ENCODE measurements at places on chromosomes 7 and 10. TPM values are rescaled to one million over a fixed set of nuclear protein-coding genes. Genes with fewer than 3 reads are reported as not detected.

TWIST1 gene
- 1.3 TPM for total RNA-seq

DNA sequence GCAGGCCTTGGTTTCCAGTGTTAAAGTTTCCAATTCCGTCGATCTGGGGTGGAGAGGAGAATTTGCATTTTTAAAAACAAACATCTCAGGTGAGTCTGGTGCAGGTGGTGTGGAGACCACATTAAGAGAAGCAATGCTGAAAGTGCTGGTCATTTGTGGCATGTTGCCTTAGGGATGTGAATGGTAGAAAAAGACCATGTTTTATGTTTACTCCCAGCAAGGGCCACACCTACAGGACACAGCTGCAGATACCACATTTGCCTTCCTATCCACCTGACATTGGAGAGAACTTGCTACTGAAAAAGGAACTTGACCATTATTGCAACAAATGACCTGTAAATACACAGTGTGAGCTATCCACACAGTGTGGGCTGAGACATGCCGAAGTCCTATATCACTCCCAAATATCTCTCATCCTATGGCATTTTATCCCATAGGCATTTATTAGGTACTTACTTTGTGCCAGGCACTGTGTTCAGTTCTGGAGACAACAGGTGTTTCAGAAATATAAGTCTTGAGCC is 183.1 kb downstream of the NRP1 start:
- peaks cover 40% of the 10 kb centered on the region for H3K4me1 ChIP-seq
- no peaks in the 10 kb centered on the region for H3K36me3 ChIP-seq
- H3K27me3 ChIP-seq = no peaks in the 10 kb centered on the region

DNA sequence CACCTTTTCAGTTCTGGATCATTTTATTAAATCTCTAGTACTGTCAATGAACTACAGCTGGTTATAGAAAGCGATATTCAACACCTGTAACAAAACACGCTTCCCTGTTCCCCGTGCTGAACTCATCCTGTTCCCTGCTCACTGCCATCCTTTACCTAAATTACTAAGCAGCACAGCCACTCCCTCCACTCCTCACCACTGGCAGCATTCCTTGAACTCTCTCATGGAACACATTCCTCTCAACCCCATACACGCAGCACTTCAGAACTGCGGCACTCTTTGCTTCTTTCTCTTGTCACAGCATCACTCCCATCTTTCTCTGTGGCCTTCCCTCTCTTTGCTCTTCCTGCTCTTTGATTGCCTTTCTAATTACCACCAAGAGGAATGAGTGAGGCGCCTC is 27.4 kb downstream of the RELN start:
- H3K4me3 ChIP-seq = no peak overlapping the region
- peaks cover 32% of the 10 kb centered on the region for H3K27me3 ChIP-seq
- H3K4me1 ChIP-seq = no peaks in the 10 kb centered on the region
- no peak for DNase-seq
- H3K36me3 ChIP-seq = no peaks in the 10 kb centered on the region

- no peak overlapping the region for H3K4me3 ChIP-seq
- H3K27ac ChIP-seq = no peak overlapping the region
- no peaks in the 10 kb centered on the region for H3K27me3 ChIP-seq
Measured at GRCh38 chr7:12138421-12138820, 72.7 kb upstream of the TMEM106B start.

DNA sequence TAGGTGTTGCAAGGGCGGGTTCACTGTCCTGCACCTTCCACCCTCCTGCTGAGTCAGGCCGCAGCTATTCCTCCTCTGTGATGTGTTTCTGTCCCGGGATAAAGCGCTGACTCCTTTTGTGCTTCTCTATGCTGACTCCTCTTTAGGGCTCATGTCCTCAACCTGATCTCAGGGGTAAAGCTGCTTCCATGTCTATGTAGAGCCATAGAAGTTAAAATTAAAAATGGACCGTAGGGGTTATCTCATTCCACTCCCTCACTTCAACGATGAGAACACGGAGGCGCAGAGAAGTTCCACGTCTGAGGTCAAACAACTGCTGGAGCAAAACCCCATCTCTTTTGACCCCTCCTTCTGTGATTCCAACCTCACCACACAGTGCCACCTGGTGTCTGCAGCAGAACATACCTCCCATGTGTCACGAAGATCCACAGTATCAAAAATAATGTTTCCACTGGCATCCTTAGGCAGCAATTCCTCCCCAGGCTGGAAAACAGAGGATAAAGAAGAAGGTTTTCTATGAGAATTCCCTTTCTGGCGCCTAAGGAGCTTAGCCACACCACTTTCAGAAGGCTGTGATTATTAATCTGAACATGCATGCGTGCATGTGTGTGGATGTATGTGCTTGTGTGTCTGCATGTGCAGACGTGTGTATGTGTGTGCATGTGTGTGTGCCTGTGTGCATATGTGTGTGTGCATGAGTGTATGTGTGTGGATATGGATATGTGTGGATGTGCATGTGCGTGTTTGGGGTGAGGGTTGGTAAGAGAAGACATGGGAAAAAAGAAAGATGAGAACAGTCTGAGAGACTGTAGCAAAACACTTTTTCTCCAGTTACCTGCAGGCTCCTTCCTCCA is 81.2 kb upstream of the UCN3 start:
- H3K27ac ChIP-seq = no peak overlapping the region
- H3K27me3 ChIP-seq = peaks cover 20% of the 10 kb centered on the region
- H3K4me1 ChIP-seq = peaks cover 4% of the 10 kb centered on the region
- peak; percentile 58 for DNase-seq
- H3K36me3 ChIP-seq = no peaks in the 10 kb centered on the region

Data from left ventricle myocardium inferior (tissue), 1 donor.